A549 treated with GW870086 at 1 μM for 4 hours (cell line): ENCODE measurements at places on chromosomes 6 and 20. TPM values are rescaled to one million over a fixed set of nuclear protein-coding genes. Genes with fewer than 3 reads are reported as not detected.

Gene GTSF1L
- not detected in 5 replicates for total RNA-seq

Gene EXOC2
- total RNA-seq: 10.3 to 13.0 TPM (median 10.8 TPM) in 5 replicates

Gene TXLNB
- total RNA-seq: not detected in 5 replicates

Gene CBLN4
- not detected in 5 replicates for total RNA-seq

Gene GPR63
- 0.32 to 0.65 TPM (median 0.42 TPM) in 5 replicates for total RNA-seq

Gene RSPH4A
- total RNA-seq: 0.19 to 0.27 TPM (median 0.24 TPM) in 5 replicates

Gene HAO1
- total RNA-seq: not detected in 5 replicates

Gene FNDC1
- 0.05 to 0.14 TPM (median 0.06 TPM) in 5 replicates for total RNA-seq

Gene FLRT3
- 1.1 to 1.6 TPM (median 1.3 TPM) in 5 replicates for total RNA-seq

Gene LRRN4
- 0.05 to 0.06 TPM in 2 of 5 replicates, not detected in the others for total RNA-seq

Gene CTCFL
- total RNA-seq: not detected in 5 replicates

Gene MUC22
- 0.02 TPM in 1 of 5 replicates, not detected in the others for total RNA-seq

Gene TRDN
- total RNA-seq: not detected in 5 replicates

Gene MYBL2
- total RNA-seq: 68.0 to 83.7 TPM (median 78.8 TPM) in 5 replicates

Gene PTCRA
- total RNA-seq: not detected in 5 replicates

Gene EEF1A2
- 140 to 176 TPM (median 147 TPM) in 5 replicates for total RNA-seq

Gene RGS17
- total RNA-seq: 5.0 to 9.0 TPM (median 8.1 TPM) in 5 replicates

Gene BPIFB1
- total RNA-seq: 0.08 to 0.10 TPM in 2 of 5 replicates, not detected in the others

Gene OXT
- total RNA-seq: not detected in 5 replicates

Gene GSTA2
- not detected in 5 replicates for total RNA-seq

Gene MEP1A
- not detected in 5 replicates for total RNA-seq

Gene SOBP
- total RNA-seq: 0.69 to 1.3 TPM (median 0.84 TPM) in 5 replicates
